Right lobe of liver (tissue), 6 donors: ENCODE measurements at places on chromosomes 16 and 17.

DNA sequence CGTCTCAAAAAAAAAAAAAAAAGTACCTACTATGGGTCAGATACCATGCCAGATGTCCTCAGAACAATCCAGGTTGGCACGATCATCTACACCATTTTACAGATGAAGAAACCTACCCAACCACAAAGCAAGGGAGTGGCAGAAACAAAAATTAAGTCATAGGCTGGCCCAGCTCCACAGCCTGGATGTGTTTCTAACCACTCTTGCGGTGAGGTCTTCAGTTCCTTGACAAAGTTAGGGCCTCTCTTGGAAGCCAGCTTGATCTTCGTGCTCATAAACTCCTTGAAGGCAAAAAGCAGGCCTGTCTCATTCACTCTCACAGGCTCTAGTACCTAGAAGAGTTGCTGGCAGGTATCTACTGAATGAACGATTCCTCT, 6.2 kb downstream of the GGA2 start:
- H3K36me3 ChIP-seq: no peaks in the 10 kb centered on the region
- peaks cover 3% of the 10 kb centered on the region for H3K4me1 ChIP-seq
- H3K4me3 ChIP-seq: no peak overlapping the region
- H3K27ac ChIP-seq: no peak overlapping the region
- DNase-seq: no peak

DNA sequence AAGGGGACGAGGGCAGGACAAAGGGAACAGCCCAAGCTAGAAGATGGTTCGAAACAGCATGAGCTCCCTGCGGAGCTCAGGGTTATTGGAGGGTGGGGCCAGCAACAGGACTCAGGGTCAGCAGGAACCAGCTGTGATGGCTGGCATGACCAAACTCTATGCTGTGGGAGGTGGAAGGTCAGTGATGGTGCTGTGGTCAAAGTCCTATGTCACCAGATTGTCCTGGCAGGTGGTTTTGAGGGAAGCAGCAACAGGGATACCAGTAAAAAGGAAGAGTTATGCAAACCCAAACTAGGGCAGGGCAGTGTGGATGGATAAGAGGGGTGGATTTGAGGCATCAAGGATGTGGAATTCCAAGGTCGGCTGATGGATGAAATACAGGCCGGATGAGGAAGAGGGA, 32.4 kb downstream of the CACNG4 start:
- H3K4me3 ChIP-seq: no peak overlapping the region
- H3K4me1 ChIP-seq: no peaks in the 10 kb centered on the region
- no peak for DNase-seq
- H3K27ac ChIP-seq: no peak overlapping the region
- no peaks in the 10 kb centered on the region for H3K27me3 ChIP-seq

DNA sequence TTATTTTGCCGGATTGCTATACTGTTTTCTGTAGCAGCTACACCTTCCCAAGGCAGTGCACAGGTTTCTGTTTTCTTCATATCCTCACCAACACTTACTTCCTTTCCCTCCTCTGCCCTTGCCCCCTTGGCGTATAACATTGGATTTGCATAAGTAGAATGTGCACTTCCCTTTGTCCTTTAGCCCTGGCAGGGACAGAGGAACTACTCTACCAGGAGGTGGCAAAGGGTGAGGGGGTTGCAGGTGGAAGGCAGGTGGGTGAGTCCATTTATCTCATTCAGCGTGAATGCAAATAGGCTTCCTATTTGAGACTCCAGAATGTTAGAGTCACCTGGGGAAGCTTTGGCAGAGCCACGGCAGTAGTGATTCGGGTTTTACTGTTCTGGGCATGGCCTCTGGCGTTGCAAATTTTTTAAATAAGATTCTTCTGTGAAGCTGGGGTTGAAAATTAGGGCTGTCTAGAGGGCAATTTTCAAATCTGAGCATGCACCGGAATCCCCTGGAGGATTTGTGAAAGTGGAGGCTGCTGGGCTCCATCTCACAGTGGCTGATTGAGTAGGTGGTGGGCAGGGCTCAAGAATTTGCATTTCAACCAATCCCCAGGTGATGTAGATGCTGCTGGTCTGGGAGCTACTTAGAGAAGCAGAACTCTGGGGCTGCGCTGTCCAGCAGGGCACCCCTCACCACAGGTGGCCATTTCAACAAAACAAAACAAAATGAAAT, 84.7 kb downstream of the PLCG2 start:
- H3K36me3 ChIP-seq: no peaks in the 10 kb centered on the region
- H3K27ac ChIP-seq: no peak overlapping the region
- no peak overlapping the region for H3K4me3 ChIP-seq
- H3K4me1 ChIP-seq: no peaks in the 10 kb centered on the region
- DNase-seq: no peak
- no peaks in the 10 kb centered on the region for H3K27me3 ChIP-seq

DNA sequence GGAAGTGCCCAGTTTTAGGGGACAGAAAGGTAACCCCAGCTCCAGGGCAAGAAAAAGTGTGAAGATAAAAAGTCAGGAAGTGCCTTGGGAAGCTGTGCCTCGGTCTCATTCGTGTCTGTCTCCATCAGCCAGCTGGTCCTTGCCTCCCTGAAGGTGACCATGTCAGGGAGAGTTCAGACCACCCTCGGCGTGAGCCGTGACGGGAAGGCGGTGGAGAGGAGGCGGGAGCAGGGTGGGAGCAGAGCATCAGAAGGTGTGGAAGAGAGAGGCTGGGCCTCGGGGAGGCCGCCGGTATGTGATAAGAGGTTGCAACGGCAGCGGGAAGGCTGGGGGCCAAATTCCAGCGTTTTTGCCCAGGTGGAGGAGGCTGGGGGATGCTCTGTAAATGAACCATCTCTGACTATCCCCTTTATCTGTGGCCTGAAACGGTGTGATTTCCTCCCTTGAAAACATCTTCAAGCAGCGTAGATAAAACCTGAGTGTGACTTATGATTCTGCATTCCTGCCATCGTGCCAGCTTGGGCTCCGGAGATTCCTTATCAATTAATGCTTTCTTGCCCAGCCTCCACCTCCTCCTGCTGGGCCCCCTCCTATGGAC, 251.8 kb downstream of the IRF8 start:
- H3K27me3 ChIP-seq: no peaks in the 10 kb centered on the region
- no peaks in the 10 kb centered on the region for H3K4me1 ChIP-seq
- H3K4me3 ChIP-seq: no peak overlapping the region
- H3K27ac ChIP-seq: no peak overlapping the region
- H3K36me3 ChIP-seq: no peaks in the 10 kb centered on the region

DNA sequence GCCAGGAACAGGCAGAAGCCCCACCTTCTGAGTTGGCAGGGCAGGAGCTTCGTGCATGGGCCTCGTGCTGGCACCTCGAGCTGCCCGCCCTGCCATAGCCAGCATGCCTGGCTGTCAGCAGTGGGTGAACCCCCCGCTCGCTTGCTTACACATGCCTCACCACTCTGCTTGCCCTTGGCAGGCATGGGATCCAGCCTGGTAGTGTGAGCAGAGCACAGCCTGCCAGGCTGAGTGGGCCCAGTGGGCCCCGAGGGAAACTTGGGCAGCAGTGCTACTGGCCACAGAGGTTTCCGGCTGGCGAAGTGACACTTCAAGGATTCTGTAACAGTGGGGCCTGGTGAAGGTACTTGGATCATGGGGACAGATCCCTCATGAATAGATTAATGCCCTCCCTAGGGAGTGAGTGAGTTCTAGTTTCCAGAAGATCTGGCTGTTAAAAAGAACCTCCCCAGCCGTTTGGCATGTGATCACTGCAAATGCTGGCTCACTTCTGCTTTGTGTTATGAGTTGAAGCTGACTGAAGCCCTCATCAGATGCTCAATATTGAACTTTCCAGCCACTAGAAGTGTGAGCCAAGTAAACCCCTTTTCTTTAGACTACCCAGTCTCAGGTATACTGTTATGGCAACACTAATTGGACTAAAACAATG, 114.7 kb downstream of the BCAS3 start:
- H3K27ac ChIP-seq: no peak overlapping the region
- H3K4me1 ChIP-seq: no peaks in the 10 kb centered on the region
- H3K4me3 ChIP-seq: no peak overlapping the region

DNA sequence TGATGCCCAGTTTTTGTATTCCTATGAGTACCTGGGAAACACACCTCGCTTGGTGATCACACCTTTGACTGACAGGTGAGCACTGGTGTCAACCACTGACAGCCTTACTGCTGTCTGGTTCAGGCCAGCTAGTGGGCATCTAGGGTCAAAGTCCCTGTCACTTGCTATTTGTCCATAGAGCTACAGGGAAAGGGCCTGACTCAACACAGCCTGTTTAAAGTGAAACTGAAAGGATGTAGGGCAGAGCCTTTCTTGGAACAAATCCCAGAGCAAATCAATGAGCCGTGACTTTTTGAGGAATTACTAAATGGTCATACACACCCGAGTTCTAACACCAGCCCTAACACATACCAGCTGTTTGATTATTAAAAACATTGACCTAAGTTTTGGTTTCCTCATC, 106.8 kb downstream of the DNAH9 start:
- peak; percentile 55 for DNase-seq
- no peaks in the 10 kb centered on the region for H3K27me3 ChIP-seq
- no peak overlapping the region for H3K27ac ChIP-seq
- H3K36me3 ChIP-seq: no peaks in the 10 kb centered on the region

GRCh38 chr17:46264456-46265198, 30.3 kb upstream of the LRRC37A start:
- no peak overlapping the region for H3K4me3 ChIP-seq
- H3K36me3 ChIP-seq: no peaks in the 10 kb centered on the region
- no peak overlapping the region for H3K27ac ChIP-seq
- DNase-seq: no peak
- H3K27me3 ChIP-seq: no peaks in the 10 kb centered on the region

- H3K4me1 ChIP-seq: no peaks in the 10 kb centered on the region
- no peak overlapping the region for H3K4me3 ChIP-seq
- no peaks in the 10 kb centered on the region for H3K27me3 ChIP-seq
- no peaks in the 10 kb centered on the region for H3K36me3 ChIP-seq
Observed at GRCh38 chr16:57147381-57148221, 38.2 kb downstream of the PSME3IP1 start.

GRCh38 chr17:1565877-1566276, 3.3 kb upstream of the PITPNA start:
- H3K27me3 ChIP-seq: no peaks in the 10 kb centered on the region
- H3K4me3 ChIP-seq: no peak overlapping the region
- H3K36me3 ChIP-seq: no peaks in the 10 kb centered on the region

GRCh38 chr16:86050591-86051367, 151.8 kb downstream of the IRF8 start:
- H3K27ac ChIP-seq: no peak overlapping the region
- no peak for DNase-seq
- no peaks in the 10 kb centered on the region for H3K36me3 ChIP-seq
- H3K4me1 ChIP-seq: no peaks in the 10 kb centered on the region
- H3K4me3 ChIP-seq: no peak overlapping the region

- peak overlapping the region; percentile 88 for H3K27ac ChIP-seq
- no peaks in the 10 kb centered on the region for H3K36me3 ChIP-seq
- DNase-seq: no peak
- no peaks in the 10 kb centered on the region for H3K27me3 ChIP-seq
- peaks cover 4% of the 10 kb centered on the region for H3K4me1 ChIP-seq
- H3K4me3 ChIP-seq: no peak overlapping the region
Observed at GRCh38 chr17:29162082-29162908, 17.9 kb downstream of the MYO18A start.

DNA sequence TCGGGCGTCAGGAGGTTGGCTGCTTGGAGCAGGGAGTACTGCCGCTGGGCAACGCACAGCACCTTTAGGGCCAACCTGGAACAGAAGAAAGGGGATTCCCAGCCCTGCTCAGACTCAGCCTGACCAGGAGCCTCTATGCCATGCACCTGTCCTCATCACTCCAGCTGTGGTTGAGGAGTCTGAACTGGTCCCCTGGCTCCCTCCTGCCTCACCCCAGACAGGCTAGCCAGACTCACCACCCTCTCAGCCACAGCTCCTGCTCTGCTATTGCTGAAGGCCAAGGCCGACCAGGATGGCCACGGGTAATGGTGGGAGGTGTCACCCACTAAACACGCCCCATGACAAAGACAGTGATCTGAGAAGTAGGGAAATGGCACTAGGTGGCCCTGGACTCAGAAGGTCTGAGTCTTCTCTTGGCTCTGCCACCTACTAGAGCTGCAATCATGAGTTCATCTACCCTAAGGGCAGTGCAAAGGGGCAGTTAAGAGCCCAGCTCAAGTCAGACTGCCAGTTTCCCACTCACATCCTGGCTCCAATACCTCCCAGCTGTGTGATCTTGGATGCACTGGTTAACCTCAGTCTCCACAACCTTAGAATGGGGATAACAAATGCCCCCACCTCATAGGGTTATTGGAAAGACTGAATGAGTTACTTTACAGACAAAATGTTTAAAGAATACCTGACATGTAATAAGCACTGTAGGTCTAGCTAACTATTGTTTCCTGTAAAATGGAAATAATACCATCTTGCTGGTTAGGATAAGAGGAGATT, 13.8 kb upstream of the GFAP start:
- H3K27ac ChIP-seq: no peak overlapping the region
- no peaks in the 10 kb centered on the region for H3K36me3 ChIP-seq
- no peak overlapping the region for H3K4me3 ChIP-seq

DNA sequence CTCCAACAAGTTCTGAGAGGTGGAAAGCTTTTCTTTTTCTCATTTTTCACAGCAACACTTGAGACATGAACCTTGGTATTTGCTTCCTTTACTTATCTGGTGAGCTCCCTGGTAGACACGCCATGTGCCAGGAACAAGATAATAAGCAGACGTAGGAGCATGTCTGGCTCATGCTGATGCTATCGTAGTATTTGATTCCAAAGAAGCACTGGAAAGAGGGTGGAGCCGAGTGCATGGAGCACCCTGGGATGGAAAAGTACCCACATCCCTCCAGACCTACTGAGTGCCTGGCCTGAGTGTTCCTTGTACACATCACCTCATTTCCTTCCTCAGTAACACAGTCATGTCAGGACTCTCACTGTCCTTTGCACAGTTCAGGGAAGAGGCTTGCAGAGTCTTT, 231.0 kb downstream of the CBLN1 start:
- no peak for DNase-seq
- no peaks in the 10 kb centered on the region for H3K27me3 ChIP-seq
- no peak overlapping the region for H3K4me3 ChIP-seq
- no peak overlapping the region for H3K27ac ChIP-seq
- no peaks in the 10 kb centered on the region for H3K36me3 ChIP-seq
- no peaks in the 10 kb centered on the region for H3K4me1 ChIP-seq

GRCh38 chr17:3693829-3694231, 2.1 kb downstream of the P2RX5 start:
- H3K4me3 ChIP-seq: no peak overlapping the region
- no peaks in the 10 kb centered on the region for H3K27me3 ChIP-seq
- no peaks in the 10 kb centered on the region for H3K36me3 ChIP-seq

GRCh38 chr17:31427684-31428083, 36.2 kb downstream of the RAB11FIP4 start:
- H3K4me3 ChIP-seq: no peak overlapping the region
- no peaks in the 10 kb centered on the region for H3K4me1 ChIP-seq
